ENCODE measurements at places on chromosomes 4 and X.

DNA sequence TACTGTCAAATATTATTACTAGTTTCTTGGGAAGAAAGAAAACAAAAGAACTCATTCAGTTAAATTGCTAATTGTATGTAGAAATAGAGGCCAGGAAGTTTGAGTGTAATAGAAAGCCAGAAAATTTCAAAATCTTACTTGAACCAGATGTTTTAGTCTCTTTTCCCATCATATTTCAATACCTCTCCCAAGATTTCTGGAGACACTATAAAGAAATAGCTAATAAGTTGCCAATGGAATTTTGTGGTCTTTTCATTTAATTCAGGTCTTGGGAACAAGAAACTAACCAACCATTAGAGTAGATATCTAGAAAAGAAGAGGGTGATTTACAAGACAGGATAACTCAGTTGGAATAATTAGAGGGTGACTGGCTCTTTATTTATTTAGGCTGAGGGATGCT is 112.2 kb downstream of the AGTR2 start:
- DNase-seq, result no peak

- DNase-seq, result no peak
These were observed 142.0 kb upstream of the RBPJ start for GRCh38 chr4:26178854-26179253.

GRCh38 chrX:135170877-135171519 is at the start of gene CT55:
Gene CT55, minus strand, starts transcription at chrX:135171398. Its CDS starts 227 bp downstream, at chrX:135171171.
- peak; percentile 26 for DNase-seq

- no peak for DNase-seq
These were observed 57.7 kb upstream of the TRPC3 start for GRCh38 chr4:122009524-122009923.

DNA sequence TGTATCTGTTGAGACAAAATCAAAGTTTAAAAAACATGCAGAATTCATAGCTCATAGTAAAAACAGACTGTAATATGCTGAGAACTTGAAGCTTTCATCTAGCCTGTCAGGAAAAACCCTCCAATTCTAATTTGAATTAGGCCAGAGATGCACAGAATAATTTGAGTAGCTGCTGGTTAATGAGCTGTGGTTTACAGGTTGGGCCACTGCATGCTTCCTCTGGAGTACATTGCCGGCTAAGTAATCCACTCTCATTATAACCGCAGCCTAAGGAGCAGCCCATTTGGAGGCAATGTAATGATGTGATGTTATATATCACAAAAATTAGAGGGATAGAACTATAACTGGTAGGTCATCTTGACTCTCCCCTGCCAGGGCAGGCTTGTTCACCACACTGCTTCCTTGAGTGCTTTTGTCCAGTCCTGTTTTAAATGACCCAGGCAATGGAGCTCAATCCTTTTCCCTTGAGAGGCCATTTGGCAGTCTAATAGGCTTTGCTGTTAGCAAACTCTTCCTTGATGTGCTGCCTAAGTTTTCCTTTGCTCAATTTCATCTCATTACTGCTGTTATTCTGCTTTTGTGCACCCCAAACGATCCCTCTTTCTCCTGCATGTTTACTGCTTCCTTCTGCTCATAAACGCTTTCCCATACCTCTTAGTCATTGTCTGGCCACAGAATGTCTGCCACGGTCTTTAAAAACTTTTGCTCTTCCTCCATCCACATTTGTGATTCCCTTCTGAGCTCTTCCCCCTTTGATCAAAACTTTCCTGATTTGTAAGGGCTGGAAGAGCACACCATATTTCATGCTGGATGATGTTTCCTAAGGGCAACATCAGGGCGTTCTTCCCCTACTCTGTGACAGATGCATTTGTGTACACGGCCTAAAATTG is 230.9 kb downstream of the C4orf33 start:
- no peak for DNase-seq

DNA sequence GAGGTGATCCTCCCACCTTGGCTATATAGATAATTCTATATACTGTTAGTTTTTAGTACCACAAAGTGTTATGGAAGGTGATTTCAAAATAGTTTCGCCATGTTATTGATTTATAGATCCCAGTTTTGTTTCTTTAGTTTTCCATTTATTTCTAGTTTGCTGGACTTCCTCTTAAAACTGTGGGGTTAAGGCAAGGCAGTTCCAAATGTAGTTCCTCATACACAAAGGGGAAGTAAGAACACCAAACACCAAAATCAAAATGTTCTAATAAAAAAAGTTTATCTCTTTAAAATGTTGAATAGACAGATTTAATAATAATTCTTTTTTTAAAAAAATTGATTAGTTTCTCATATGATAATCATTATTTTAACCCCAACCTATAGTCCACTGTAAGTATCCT is 6.8 kb upstream of the CISD2 start:
- DNase-seq, result no peak

DNA sequence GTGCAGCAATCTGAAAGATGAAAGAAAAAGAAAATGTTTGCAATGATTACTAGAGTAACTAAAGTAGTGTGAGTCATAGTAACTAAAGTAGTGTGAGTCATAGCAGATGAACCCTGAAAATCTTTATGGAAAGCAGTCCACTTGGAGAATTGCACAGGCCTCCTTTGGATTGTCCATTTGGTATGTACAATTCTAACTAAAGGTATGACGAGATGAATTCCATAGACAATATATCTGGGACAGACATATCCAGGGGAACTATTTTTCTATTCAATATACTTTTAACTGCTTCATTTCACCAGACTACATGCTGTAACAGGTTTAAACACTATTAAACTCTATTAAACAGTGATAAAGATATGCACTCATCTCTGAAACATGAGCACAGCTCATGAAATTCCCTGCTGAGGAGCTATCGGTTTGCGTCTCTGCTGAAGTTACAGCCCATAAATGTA is 798.7 kb downstream of the PCDH7 start:
- DNase-seq, result no peak

DNA sequence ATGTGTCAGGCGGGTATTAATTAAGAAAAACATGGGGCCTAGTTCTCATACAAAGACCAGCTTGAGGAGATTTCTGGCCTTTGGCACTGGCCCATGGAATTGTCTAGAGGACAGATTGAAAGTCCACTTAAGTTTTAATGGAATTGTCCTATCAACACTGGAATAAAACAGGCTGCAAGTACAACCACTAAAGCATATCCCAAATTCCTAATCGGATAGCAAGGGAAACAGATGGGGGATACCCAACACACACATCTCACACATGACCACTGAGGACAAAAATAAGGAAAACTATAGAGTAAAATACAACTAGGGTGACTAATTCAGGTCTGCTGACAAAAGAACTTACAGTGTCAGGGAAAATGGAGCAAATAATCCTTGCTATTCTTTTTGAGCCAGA is 167.8 kb downstream of the GASK1B start:
- DNase-seq, result no peak

GRCh38 chr4:77196866-77197265 is 39.9 kb downstream of the CCNG2 start:
- peak; percentile 47 for DNase-seq

GRCh38 chr4:111989817-111990216 is 155.4 kb upstream of the FAM241A start:
- DNase-seq, result no peak

- DNase-seq, result no peak
These were observed 13.6 kb upstream of the MAGED4B start for GRCh38 chrX:52082578-52082977.

Measured in mesendoderm (in vitro differentiated cells).